ENCODE measurements at places on chromosomes 3 and 15.
A peak's percentile ranks its signal among the peaks of the same experiment; 100 is the strongest.

DNA sequence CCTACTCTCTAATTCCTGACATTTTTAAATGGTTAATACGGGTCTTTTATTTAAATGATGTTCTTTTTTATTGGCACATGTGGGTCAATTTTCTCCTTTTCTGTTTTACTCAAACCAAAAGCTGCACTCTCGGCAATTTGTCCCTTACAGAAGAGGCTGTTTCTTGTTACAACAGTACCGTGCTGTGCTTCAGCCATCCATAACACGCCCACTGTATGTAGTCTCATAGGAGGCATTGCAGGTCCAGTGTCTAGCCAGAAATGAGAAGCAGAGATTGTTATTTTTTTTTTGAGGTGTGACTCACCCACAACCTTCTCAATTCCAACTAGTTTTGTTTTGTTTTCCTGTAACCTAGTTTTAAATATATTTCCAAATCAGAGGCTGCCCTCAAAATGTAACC lies 164.6 kb downstream of the GMNC start:
- no peak overlapping the region for H3K27ac ChIP-seq
- no peaks in the 10 kb centered on the region for H3K36me3 ChIP-seq
- no peak for DNase-seq

DNA sequence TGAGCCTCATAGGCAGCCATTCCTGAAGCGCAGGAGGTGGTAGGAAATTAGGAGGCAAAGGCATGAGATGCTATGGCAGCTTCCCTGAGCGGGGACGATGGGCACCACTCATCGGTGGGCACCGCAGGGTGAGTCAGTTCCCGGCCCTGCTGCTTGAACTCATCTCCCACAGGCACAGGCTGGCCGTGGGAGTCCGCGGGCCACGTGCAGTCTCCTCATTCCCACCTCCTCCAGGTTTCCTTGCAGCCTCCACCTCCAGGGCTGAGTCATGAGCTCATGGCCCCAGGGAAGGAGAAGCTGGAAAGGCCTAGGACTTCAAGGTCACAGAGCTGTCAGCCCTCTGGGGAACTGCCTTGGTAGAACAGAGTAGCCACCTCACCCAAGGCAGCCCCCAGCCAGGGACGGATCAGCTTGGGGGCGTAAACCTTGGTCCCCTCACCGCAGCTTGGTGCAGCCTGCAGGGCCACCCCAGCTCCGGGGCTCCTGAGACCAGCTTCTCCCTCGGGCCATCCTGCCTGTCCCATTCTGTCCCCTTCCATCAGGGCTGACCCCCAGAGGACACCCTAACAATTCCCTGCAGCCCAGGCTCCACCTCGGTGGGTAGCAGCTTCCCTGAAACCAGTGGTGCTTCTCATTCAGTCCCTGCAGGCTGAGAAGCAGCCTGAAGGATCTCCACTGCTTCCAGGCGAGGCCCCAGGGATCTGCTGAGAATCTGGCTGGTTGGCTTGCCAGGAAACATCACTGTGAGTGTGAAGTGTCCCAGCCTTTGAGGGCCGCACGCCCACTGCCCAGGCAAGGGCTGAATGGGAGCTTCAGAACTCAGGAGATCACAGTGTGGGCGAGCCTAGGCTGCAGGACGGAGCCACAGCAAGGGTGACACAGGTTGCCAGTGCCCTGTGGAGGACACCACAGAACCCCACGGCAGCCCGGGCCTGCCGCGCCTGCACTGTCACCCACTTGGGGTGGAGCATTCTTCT lies 150.7 kb upstream of the MEF2A start:
- no peak for DNase-seq
- no peak overlapping the region for H3K4me3 ChIP-seq
- no peaks in the 10 kb centered on the region for H3K27me3 ChIP-seq
- H3K4me1 ChIP-seq = no peaks in the 10 kb centered on the region
- no peaks in the 10 kb centered on the region for H3K36me3 ChIP-seq
- H3K27ac ChIP-seq = no peak overlapping the region

GRCh38 chr3:170802164-170803151 lies 67.5 kb downstream of the RPL22L1 start:
- H3K4me1 ChIP-seq = no peaks in the 10 kb centered on the region
- no peak overlapping the region for H3K27ac ChIP-seq
- no peak overlapping the region for H3K4me3 ChIP-seq

GRCh38 chr3:7766530-7766929 lies 735.1 kb upstream of the LMCD1 start:
- H3K27me3 ChIP-seq = no peaks in the 10 kb centered on the region
- no peaks in the 10 kb centered on the region for H3K36me3 ChIP-seq
- H3K4me3 ChIP-seq = no peak overlapping the region
- H3K27ac ChIP-seq = no peak overlapping the region
- H3K4me1 ChIP-seq = no peaks in the 10 kb centered on the region

DNA sequence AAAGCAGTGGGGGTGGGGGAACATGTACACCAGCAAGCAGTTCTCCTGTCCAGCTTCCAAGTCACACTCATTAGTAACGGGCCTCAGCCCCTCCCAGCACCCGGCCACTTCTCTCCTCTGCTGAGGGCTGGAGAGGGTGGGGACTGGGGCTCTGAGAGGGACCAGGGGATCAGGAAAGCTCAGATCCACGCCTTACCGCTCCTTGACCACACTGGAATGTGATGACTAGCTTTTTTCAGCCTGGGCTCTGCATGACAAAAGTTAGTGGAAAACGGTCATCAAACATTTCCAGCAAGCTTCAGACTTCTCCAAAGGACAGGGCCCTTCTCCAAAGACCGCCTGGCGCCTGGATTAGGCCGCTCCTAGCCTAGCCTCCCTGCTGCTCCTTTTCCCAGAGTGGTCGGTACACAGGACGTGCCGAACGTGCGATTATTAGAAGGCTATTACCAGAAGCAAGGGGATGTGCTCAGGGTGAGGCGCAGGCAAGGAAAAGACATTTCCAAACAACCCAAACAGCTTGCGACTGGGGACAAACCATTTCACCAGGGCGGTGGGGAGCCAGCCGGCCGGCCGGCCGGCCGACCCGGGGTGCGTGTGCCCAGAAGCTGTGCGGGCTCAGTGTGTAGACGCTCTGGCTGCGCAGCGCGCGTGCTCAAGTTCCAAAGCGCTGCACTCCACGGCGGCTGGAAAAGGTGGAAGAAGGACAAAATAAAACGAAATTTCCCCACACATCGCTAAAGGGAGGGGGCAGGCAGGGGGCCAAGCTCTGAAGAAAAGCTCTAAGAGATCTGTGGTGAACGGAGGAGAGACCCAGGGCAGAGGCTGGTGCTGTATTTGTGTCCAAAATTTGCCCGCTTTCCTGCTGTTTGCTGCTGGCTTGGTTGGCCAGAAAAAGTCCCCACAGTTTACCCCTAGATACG lies 51.0 kb upstream of the SSR3 start:
- H3K27me3 ChIP-seq = no peaks in the 10 kb centered on the region
- peak; percentile 23 for DNase-seq
- peaks cover 16% of the 10 kb centered on the region for H3K4me1 ChIP-seq
- H3K36me3 ChIP-seq = no peaks in the 10 kb centered on the region
- H3K27ac ChIP-seq = peak overlapping the region; percentile 67

DNA sequence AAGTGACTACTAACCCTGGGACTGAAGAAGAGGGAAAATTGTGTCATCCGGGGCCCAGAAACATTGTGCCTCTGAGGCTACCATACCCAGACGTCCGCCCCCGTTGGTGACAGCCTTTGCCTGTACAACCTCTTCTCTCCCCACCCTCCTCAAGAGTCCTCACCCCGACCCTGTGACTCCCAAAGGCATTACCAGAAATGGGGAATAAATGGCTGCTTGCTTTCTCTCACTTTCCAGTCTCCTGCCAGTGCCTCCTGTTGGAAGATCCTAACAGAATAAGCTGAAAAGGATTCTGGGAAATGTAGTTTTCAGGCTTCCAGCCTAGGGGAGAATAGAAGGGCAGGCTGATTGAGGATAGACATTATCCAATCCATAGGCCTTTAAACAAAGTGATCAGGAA lies 30.8 kb upstream of the SLC25A36 start:
- no peaks in the 10 kb centered on the region for H3K36me3 ChIP-seq
- H3K4me1 ChIP-seq = no peaks in the 10 kb centered on the region
- DNase-seq = no peak
- H3K4me3 ChIP-seq = no peak overlapping the region
- H3K27ac ChIP-seq = no peak overlapping the region

GRCh38 chr3:119653876-119654275 lies 6.5 kb downstream of the POPDC2 start:
- no peak overlapping the region for H3K4me3 ChIP-seq
- no peaks in the 10 kb centered on the region for H3K36me3 ChIP-seq
- no peaks in the 10 kb centered on the region for H3K27me3 ChIP-seq
- no peak for DNase-seq

DNA sequence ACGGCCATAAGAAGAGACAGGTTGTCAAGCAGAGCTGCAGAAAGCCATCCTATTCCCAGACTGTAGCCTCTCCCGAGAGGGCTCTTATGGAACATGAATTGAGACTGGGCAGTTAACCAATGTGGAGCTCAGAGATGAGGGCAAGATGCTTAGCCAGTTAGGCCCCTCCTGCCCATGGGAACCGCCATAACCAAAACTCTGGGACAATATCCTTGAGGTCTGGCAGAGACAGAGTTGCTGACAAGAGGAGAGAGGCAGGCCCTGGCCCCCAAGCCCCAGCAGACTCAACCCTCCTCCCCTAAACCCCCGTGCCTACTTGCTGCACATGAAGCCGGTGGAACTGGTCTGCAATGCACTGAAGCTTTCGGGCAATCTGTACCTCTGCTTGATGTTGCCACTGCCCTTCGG lies 4.8 kb downstream of the BMF start:
- H3K36me3 ChIP-seq = no peaks in the 10 kb centered on the region
- no peak for DNase-seq
- H3K27me3 ChIP-seq = no peaks in the 10 kb centered on the region
- H3K4me1 ChIP-seq = peaks cover 89% of the 10 kb centered on the region
- peak overlapping the region; percentile 91 for H3K27ac ChIP-seq

DNA sequence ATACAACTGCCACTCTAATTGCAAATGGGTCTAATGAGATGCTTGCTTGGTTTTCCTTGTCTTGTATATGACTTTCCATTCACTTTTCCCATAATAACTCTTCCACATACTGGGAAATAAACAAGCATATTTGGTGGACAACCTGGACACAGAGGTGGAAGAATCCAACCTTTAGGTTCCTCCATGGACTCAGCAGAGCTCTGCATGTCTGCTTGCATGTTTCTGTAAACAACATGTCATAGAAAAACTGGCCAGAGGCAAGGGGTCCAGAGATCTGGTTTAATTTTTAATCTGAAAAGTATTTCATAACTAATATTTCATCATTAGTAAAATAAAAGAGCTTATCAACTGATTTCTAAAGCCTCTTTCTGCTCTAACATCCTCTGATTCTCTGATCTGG lies 30.2 kb downstream of the GOLIM4 start:
- H3K27ac ChIP-seq = no peak overlapping the region
- H3K4me3 ChIP-seq = no peak overlapping the region
- no peak for DNase-seq
- H3K4me1 ChIP-seq = peaks cover 26% of the 10 kb centered on the region
- no peaks in the 10 kb centered on the region for H3K36me3 ChIP-seq
- H3K27me3 ChIP-seq = no peaks in the 10 kb centered on the region

DNA sequence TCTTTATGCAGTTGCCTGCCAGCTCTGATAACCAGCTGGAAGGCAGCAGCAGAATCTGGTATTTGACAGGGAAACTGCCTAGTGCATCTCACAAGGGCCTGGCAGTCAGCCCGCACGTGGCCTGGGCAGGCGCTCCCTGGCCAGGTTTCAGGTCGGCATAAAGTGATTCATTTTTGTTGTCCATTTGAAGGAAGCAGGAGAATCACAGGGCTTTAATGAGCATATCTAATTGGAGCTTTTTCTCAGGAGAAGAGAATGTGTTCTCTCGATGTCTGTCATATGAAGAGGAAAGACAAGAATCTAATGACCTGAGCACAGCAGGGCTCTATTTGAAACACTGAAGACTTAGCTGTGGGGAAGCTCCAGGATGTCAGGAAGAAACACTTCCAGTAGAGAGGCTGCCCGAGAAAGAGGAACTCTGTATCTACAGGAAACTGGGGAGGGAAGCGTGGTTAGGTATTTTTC lies 98.8 kb upstream of the MB21D2 start:
- H3K4me1 ChIP-seq = no peaks in the 10 kb centered on the region
- no peaks in the 10 kb centered on the region for H3K36me3 ChIP-seq
- H3K4me3 ChIP-seq = no peak overlapping the region
- no peak overlapping the region for H3K27ac ChIP-seq
- DNase-seq = no peak
- H3K27me3 ChIP-seq = no peaks in the 10 kb centered on the region

DNA sequence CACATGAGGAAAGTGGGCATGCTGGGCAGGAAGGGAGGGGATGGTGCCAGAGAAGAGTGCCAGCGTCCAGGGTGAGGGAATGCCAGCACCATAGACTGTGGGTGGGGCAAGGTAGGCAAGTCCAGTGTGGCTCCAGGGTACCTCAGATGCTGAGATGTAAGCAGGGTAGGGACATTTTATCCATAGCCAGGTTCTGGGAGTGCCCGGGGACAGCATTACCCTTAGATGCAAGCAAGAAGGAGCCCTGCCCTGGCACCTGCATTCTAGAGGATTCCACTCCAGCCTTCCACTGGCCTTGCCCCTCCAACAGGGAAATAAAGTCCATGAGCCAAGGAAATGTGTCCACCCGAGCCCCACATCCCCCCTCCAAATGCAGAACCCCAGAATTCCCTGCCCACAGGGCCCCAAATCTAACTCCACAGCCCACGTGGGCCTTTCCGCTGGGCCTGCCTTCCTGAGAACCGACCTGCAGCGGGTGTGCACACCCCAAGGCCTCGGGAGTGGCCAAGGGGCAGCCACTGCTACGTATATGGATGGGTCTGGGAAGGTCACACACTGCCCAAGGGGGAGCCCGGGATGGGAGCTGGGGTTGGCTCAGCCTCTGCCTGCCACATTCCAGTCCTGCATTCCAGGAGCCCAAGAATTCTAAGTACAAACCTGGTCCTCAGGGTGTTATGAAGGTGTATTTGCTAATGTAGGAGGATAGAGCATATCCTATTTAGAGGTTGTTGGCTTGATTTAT lies 20.3 kb upstream of the CYP11A1 start:
- H3K36me3 ChIP-seq = no peaks in the 10 kb centered on the region
- DNase-seq = no peak
- no peaks in the 10 kb centered on the region for H3K27me3 ChIP-seq
- H3K27ac ChIP-seq = no peak overlapping the region

- DNase-seq = no peak
- H3K27ac ChIP-seq = peak overlapping the region; percentile 79
- peaks cover 20% of the 10 kb centered on the region for H3K4me1 ChIP-seq
- H3K4me3 ChIP-seq = no peak overlapping the region
- H3K27me3 ChIP-seq = no peaks in the 10 kb centered on the region
These were observed 28.8 kb upstream of the VILL start for GRCh38 chr3:37961622-37962431.

GRCh38 chr3:196942915-196943277 lies 568 bp upstream of the NCBP2 start:
- peak overlapping the region; percentile 100 for H3K4me3 ChIP-seq
- DNase-seq = peak; percentile 50
- no peaks in the 10 kb centered on the region for H3K27me3 ChIP-seq
- H3K4me1 ChIP-seq = peaks cover 6% of the 10 kb centered on the region
- H3K27ac ChIP-seq = peak overlapping the region; percentile 94

- DNase-seq = no peak
- H3K27me3 ChIP-seq = no peaks in the 10 kb centered on the region
- H3K4me1 ChIP-seq = no peaks in the 10 kb centered on the region
- H3K4me3 ChIP-seq = no peak overlapping the region
- no peaks in the 10 kb centered on the region for H3K36me3 ChIP-seq
- H3K27ac ChIP-seq = peak overlapping the region; percentile 22
These were observed 374.7 kb upstream of the TPRG1 start for GRCh38 chr3:188797045-188797444.

- H3K27ac ChIP-seq = no peak overlapping the region
- H3K36me3 ChIP-seq = no peaks in the 10 kb centered on the region
- peaks cover 21% of the 10 kb centered on the region for H3K27me3 ChIP-seq
- H3K4me1 ChIP-seq = no peaks in the 10 kb centered on the region
These were observed 10.6 kb downstream of the DNAJB8 start for GRCh38 chr3:128455786-128456748.
